ENCODE measurements at places on chromosomes 4 and X. TPM values are rescaled to one million over a fixed set of nuclear protein-coding genes. Genes with fewer than 3 reads are reported as not detected.

GRCh38 chr4:145609481-145610427 lies 9.4 kb upstream of the MMAA start:
- peak; percentile 47 for DNase-seq

GRCh38 chrX:17242470-17242869 lies 132.5 kb upstream of the NHS start:
- peak; percentile 12 for DNase-seq

Gene GLUD2
- total RNA-seq = 2.6 TPM

DNA sequence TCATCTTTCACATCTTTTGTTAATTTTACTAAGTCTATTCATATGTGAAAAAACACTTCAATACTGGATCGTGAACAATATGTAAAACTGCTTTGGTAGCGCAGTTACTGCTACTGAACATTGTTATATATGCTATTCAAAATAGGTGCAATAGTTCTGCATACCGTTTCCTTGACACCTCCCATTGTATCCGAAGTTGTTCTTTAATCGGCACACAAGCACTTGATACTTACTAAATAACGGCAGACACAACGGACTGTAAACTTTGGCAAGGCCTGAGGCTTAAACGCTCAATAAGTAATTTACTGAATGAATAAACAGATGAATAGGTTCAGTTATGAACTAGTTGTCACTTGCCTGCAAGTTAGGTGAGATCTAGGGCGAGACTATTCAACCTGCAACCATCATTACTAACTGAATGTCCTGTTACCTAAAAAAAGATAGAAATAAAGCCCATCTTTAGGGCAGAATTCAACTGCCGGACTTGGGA lies 620 bp downstream of the ANAPC10 start:
- no peak for DNase-seq

DNA sequence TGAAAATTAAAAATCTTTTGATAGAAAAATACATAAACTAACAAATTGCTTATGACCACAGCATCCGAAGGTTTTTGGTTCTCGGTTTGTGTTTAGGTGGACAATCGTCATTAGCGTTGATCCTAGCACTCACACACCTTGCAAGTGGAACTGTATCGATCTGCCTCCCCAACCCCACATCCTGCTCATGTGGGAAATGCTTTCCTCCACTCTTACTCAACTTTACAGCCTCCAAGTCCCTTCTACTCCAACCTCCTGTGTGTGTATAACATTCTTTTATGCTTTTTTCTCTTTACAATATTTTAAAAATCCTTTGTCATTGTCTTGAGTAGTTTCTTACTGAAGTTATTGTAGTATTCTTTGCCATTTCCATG lies 15.6 kb upstream of the TMEM131L start:
- DNase-seq = no peak

Data from Daoy (cell line).